Renal cortex interstitium (tissue), 15 donors: ENCODE measurements at places on chromosomes 12 and 14. TPM values are rescaled to one million over a fixed set of nuclear protein-coding genes. Genes with fewer than 3 reads are reported as not detected.

GRCh38 chr12:94767956-94768355 lies 117.6 kb upstream of the TMCC3 start:
- no peak for DNase-seq

DNA sequence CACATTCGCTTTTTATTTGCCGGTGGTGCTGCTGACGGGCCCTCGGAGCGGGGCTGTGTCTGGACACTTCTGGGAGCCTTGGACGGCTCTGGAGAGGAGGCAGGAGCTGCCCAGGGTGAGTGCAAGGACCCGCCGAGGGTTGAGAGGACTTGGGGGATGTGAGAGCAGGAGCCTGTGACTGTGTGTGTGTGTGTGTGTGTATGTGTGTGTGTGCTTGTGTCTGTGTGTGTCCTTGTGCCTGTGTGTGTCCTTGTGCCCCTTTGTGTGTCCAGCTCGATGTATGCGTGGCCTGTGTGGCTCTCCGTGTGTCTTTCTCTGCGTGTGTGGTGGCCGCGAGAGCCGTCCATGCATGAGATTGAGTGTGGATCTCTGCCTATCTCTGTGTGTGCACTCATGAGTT lies 179.6 kb upstream of the MYL2 start:
- DNase-seq, result no peak

- peak; percentile 48 for DNase-seq
These were observed 471.7 kb upstream of the SYT1 start for GRCh38 chr12:78392918-78393317.

DNA sequence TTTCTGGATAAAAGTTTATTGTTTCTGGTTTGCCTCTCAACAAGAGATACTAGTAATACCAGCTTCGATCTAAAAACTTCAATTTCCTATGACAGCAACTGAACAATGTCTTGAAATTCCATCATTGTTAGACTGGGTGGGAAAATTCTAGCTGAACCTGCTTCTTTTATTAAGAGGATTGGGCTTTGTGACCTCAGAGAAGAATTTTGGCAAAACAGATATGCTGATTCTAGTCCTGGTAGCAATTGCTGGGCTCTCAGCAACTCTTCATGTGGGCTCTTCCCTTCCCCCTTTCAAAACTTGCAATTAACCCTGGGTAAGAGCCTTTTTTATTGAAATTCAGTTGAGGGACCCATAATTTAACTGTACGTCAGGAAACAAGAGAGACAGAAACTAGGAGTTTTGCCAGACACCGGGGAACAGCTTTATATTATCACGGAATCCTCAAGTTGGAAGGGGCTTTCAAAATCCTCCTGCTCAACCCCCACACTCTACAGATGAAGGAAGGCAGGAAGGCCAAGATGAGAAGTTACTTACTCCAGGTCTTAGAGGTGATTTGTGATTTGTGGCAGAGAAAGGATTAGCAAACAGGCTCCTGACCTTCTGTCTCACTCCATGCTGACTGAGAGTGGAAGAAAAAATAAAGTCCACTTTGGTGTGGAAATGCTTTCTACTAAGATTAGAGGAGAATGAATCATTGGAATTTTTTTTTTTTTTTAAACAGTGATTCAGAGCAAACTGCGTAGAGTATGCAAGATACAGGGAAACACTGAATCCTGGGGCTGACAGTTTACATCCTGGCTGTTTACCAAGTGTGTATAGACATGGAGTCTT lies 239.0 kb upstream of the ATP2B1 start:
- DNase-seq, result peak; percentile 59

The CCDC197 gene
- polyA plus RNA-seq, result not detected

The LTBP2 gene
- polyA plus RNA-seq, result 6.0 TPM

The PRKD1 gene
- polyA plus RNA-seq, result 31.3 TPM

The TAS2R7 gene
- polyA plus RNA-seq, result not detected

The NOVA1 gene
- polyA plus RNA-seq, result 24.4 TPM
